ENCODE measurements at places on chromosomes 11 and 22.

DNA sequence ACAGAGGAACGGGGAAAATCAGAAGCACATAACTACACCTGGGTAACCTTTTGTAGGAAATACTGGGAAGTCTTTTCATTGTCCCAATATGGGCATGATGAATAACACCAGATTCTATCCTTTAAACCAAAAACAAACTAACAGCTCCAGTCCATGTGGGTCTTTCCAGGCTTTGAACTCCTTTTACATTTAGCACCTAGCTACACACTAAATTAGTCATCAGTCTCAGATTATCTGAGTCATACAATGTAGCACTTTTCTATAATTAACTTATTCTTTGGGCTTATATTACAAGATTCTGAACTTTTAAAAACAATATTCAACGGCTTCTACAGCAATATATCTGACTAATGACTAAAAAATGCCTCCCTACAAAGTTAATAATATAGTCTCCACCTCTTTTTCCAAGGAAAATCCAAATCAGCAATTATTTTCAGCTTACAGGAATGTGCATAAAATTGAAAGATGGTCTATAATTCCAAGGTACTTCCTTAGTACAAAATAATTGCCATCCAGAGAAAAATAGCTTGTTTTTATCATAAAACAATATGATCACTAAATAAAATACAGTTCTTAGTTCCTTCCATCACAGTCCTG lies 26.3 kb downstream of the STK33 start:
- DNase-seq, result no peak

DNA sequence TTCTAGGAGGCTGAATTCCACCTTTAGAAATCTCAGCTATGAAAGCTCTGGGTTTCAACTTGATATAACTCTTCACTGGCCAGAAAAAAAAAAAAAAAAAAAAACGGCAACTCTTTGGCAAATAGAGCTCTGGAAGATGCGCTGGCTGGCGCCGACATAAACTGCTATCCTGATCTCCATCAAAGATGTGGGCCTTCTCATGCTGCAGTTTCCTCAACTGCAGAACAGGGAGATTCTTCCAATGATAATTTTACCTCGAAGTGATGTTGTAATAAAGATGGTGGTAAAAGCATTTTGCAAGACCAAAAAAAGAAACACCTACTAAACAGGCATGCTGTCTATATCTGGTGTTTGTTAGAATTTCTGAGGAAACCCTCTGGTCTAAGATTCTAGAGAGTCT lies 20.3 kb downstream of the FLI1 start:
- DNase-seq, result no peak

DNA sequence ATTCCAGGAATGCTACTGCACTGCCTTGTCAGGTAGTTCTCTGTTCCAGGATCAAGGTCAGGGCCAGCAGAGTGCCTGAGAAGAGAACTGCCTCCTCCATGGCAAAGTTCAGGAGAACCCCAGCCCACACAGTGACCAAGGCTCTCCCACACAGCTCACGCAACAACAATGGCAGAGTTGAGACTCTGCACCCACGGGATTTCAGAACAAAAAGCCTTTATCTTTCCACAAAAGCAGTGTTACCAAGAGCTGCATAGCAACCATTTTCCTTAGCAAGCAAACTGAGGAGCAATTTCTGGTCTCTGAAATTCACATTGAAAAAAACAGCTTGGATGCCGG lies 11.1 kb downstream of the PLAAT3 start:
- DNase-seq, result no peak

- no peak for DNase-seq
These were observed 169.1 kb upstream of the B3GAT1 start for GRCh38 chr11:134581121-134581626.

GRCh38 chr22:22428222-22429098 lies 80.1 kb downstream of the ZNF280B start:
- no peak for DNase-seq

- DNase-seq, result no peak
These were observed 443.3 kb downstream of the MN1 start for GRCh38 chr22:27358096-27358870.

GRCh38 chr11:37755521-37755920 lies 1157.5 kb upstream of the RAG2 start:
- no peak for DNase-seq

DNA sequence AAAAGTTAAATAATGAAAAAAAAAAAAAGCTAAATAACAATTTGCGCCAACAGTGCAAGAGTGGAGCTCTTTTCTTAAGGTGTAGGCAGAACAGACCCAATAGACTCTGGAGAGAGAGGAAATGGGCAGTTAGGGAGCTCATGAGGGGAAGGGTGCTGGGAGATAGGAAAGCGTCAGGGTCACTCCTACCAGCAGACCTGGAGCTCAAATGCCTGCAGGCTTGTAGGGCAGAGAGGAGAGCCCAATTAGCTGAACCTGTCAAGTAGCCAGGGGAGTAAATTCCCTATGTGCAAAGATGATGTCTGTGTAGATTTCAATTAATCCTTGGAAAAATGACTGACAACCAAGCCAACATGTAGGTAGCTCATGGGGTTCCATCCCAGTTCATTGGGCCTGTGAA lies 73.0 kb downstream of the RAB30 start:
- no peak for DNase-seq

DNA sequence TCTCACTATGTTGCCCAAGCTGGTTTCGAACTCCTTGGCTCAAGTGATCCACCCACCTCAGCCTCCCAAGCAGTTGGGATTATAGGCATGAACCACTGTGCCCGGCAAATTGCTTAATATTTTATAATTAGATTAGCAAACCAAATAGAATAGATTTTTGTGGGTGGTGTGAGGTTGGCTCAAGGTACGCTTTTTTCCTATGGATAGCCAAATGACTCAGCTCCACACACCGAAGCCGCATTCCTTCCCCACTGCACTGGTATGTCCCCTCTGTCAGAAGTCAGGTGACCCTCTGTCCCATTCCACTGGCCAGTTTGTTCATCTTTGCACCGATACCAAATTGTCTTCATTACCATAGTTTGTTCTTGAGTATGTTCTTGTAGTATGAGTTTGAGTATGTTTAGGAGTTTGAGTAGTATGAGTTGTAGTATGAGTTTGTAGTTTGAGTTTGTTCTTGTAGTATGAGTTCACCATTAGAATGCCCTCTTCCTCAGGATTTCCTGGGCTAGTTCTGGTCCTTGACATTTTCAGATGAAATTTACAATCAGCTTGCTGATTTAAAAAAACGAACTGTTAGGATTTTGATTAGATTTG lies 19.4 kb downstream of the SUSD2 start:
- DNase-seq, result no peak

GRCh38 chr22:26043031-26043430 lies 126.2 kb upstream of the SEZ6L start:
- no peak for DNase-seq

- DNase-seq, result no peak
These were observed 496.4 kb downstream of the BRD1 start for GRCh38 chr22:49331223-49331815.

DNA sequence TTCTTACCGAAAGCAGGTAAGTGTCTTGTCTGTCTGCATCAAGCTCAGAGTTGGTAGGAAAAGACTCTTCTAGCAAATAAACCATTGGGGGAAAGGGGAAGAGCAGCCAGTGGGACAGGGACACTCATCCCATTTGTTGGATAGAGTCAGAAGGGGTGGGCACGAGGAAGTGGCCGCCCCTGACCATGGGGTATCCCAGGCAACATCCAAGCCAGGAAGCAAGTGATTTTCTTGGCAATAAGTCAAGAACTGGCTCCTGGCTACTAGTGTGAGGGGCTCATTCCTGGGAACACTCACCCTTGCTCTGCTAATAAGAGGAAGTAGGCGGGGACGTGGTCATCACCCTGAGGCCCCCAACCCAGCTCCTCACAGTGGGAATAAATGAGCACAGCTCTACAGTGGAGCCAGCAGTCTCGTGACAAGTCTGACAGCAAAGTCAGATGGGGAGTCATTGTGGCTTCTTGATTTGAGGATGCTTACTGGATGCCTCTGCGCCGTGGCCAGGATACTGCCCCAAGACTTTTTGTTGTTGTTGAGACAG lies 6.7 kb downstream of the SLC25A18 start:
- no peak for DNase-seq

GRCh38 chr11:66011785-66012303 lies at the start of gene CST6:
TSS of gene CST6 (plus strand) at chr11:66012008. CDS start at chr11:66012045, 37 bp downstream.
- DNase-seq, result no peak

- DNase-seq, result no peak
These were observed at the start of gene KRTAP5-11 for GRCh38 chr11:71582309-71582895. TSS of gene KRTAP5-11 (minus strand) at chr11:71582875. CDS start at chr11:71582837, 38 bp downstream.

GRCh38 chr11:41116970-41117369 lies 342.5 kb downstream of the LRRC4C start:
- DNase-seq, result no peak

- no peak for DNase-seq
These were observed 1.1 kb upstream of the CNGA4 start for GRCh38 chr11:6237761-6238302.

- DNase-seq, result peak; percentile 89
These were observed 74.7 kb downstream of the SC5D start for GRCh38 chr11:121367001-121367843.

DNA sequence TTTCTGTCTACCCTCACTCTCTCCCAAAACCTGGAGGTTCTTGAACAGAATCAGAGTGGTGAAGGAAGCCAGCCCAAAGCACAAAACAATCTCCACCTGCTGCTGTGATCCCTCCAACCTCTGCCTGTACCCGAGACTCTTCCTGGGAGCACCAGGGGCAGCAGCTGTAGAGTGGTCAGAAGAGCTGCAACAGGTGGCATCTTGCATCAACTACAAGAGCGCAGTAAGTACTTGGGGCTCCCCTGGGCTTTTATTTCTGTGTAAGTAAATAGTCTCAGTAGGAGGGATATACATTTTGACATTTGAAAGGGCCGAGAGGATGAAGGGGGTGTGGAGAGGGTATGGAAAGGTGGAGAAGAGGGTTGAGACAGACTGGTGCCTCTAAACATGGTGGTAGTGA lies 8.3 kb upstream of the UBQLNL start:
- no peak for DNase-seq

DNA sequence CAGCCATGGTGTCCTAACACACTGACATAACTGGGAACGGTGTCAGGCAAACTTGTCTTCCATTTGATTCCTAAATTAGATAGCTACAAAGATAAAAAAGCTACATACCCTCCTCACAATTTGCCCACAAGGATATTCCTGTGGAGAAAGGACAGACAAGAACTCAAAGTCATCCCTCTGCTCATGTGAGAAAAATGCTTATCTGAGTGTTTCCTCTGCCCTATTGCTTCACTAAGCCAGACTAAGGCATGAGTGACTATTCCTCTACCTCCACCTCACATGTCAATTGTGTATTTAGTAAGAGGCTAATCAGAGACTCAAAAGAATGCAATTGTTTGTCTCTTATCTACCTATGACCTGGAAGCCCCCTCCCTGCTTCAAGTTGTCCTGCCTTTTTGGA lies 247.7 kb downstream of the DDX10 start:
- no peak for DNase-seq

- DNase-seq, result no peak
These were observed 28.8 kb downstream of the VSTM5 start for GRCh38 chr11:93821617-93822016.

GRCh38 chr11:123235117-123235655 lies 40.1 kb upstream of the CLMP start:
- no peak for DNase-seq

GRCh38 chr11:75536786-75537641 lies 11.3 kb upstream of the GDPD5 start:
- DNase-seq, result no peak

DNA sequence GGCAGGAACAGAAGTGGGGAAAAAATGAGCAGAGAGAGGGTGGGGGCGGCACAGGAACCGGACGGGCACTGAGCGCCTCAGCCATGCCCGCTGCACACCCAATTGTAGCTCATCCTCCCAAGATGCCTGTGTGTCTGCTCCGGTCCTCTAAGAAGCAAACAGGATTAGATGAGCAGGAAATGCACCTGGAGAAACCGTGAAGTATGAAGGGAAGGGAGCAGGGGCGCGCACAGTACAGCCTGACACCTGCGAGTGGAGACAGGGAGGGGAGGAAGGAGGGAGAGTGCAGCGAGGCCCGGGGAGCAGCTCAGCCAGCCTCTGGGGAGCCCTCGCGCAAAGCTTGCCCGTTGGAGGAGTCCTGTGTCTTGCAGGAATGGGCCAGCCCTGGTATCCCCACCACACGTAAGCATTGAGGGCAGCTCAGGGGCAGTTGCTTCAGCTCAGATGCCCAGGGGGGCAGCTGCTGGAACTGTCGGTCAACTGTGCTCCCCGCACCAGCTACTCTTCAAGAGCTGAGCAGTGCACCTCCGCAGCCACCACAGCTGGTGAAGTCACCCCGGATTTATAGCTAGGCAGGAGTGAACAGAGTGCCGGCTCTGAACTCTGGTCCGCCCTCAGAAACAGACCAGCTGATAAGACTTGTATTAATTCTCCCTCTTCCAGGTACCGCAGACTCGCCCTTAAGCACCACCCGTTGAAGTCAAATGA lies 7.0 kb downstream of the DNAJB13 start:
- no peak for DNase-seq

GRCh38 chr11:21321072-21321471 lies 651.7 kb downstream of the NELL1 start:
- no peak for DNase-seq

- no peak for DNase-seq
These were observed 38.5 kb downstream of the ST3GAL4 start for GRCh38 chr11:126394036-126394435.

- DNase-seq, result no peak
These were observed 31.7 kb upstream of the SLC25A1 start for GRCh38 chr22:19210188-19210587.

DNA sequence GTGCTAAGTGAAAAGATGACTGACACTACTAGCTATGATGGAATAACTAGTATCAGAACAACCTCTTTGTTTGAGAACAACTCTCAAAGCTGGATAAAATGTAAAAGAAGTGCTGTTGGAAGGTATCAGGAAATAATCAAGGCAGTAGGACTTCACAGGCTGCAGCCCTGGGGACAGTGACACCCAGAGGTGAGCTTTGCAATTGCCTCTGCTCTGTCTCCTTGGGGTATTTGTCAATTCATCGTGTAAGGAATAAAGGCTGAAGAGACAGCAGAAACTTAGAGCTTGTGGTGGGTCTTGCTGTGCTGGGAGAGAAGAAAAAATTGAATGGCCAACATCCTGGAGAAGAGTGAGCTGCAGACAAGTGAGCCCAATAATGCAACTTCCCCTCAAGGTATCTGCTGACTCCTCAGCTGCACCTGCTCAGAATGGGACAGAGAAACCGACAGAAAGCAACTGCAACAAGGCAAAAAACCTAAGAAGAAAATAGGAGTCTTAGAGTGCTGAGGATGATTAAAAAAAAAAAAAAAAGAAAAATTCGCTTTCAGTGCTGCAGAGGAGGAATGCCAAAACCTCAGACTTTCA lies 141.1 kb downstream of the RCN1 start:
- DNase-seq, result no peak

- DNase-seq, result no peak
These were observed 8.6 kb downstream of the RCN1 start for GRCh38 chr11:32099516-32099915.

Data from NCI-H187 (cell line).